ENCODE measurements at places on chromosomes 5 and 9.

DNA sequence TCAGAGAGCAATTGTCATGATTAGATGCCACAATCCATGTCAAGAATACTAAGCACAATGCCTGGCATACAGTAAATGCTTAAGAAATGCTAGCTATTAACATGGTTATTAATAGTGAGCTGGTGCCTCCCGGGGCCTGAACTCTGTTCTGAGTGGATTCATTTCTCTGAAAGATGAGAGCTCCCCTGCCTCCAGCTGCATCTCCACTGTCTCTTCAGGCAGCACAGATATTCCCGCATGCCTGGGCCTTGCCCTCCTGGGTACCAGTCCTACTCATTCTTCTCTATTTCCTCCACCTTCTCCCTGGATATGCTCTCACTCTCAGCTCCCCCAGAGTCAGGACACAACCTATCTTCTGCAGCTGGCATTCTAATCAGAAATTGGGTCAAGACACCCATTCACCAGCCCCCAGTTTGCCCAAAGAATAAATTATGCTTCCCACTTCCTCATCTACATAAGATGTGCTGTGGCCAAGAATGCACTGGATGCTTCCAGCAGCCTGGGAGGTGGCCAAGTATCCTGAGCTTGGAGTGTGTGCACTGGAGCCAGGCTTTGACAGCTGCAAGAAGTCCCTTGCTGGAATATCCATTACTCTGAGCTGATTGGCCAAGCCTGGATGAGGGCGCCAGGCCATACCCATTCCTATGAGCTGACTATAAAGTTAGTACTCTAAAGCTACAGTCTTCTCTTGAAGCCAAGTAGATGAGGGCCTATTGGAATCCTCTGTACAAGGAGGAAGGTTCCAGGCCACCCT lies 669.0 kb downstream of the ACTL7B start:
- peak; percentile 22 for DNase-seq

GRCh38 chr9:129471201-129472019 lies 149.5 kb downstream of the C9orf50 start:
- no peak for DNase-seq

GRCh38 chr9:83425240-83425639 lies 113.0 kb downstream of the FRMD3 start:
- DNase-seq: no peak

DNA sequence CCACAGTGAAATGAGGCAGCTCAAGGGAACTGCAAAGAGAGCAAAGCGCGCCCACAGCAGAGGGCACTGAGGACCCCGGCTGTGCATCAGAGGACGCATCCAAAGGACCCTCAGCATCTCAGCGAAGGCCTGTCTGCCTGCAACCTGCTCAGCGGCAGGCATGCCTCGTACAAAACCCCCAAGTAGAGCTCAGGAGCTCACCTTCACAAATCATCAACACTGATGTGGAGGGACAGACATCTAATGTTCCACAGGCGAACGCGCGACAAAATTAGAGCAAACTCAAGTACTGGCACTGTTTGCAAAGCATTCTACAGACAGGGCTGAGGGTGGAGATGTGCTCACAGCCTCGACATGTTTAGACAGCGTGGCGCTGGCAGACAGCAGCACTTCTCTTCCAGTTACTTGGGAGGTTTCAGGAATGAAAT lies 81.0 kb downstream of the DCP2 start:
- no peak for DNase-seq

DNA sequence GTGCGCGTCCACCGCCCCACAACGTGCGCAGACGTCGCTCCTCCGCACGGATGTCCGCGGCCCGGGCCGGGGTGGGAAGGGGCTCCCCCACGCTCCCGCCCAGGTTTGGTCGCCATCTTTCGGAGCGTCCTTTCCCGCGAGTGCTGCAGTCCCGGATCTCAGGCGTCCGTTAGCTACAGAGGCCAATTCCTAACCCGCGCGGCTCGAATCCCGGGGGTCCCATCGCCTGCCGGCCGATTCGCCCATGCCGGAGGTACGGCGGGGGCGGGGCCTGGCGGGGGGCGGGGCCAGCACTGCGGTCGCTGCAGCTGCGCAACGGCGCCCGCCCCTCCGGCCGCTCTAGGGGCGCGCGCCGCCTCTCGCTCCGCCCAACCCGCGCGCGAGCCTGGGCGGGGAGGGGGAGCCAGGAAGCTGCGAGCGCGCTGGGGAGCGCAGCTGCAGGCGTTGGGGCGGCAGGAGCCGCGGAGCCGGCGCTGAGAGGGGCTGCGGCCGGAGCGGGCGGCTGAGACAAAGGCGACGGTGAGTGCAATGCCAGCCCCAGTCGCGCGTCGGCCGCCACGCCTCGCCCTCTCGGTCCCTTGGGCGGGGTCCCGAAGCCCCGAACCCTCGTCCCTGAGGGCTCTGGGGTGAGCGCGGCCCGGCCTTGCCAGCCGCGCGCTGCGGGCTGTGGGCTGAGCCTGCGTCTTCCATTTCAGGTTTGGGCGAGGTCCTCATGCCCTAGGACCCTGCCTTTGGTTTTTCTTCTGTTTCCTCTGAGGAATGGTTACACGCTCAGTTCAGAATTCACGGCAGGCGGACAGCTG lies at the start of gene CDC42SE2:
CDC42SE2 (plus strand) TSS at position 406 of the 803 bp plus-strand sequence. CDS start 95,441 bp downstream, outside the sequence.
- DNase-seq: peak; percentile 88

DNA sequence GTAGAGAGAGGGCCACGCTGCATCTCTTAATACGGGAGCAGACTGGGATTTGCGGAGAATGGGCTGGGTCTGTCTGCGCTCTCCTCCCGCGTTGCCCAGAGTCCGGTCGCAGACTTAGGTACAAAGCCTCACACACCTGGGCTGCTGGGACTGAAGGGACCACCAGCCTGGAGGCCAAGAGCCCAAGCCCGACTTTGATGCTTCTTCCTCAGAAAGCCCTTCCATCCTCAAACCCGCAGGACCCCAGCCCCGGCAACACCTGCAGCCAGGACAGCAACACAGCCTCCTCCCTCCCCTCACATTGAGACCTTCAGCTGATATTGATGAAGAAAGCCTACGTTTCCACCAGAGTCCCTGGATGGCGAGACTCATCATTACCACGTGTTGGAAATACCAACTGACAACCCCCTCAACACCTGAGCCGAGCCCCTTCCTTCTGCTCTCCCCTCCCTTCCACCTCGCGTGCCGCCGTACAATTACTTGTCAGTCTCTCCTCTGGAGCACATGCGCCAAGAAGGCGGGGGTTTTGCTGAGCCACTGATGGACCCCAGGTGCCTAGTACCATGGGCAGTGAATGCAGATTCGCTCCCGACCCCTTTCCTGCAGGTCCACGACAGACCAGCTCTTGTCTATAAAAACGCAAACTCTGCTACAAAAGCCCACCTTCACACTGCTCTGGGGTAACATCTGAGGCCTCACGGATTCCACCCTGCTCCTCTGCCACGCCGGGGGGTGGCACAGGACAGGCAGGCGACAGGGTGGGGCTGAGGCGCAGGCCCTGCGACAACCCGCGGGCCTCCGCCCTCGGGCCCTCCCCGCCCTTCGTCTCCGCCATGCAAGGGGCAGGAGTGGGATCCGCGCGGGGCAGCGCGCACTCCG lies 841 bp downstream of the ASB6 start:
- no peak for DNase-seq

DNA sequence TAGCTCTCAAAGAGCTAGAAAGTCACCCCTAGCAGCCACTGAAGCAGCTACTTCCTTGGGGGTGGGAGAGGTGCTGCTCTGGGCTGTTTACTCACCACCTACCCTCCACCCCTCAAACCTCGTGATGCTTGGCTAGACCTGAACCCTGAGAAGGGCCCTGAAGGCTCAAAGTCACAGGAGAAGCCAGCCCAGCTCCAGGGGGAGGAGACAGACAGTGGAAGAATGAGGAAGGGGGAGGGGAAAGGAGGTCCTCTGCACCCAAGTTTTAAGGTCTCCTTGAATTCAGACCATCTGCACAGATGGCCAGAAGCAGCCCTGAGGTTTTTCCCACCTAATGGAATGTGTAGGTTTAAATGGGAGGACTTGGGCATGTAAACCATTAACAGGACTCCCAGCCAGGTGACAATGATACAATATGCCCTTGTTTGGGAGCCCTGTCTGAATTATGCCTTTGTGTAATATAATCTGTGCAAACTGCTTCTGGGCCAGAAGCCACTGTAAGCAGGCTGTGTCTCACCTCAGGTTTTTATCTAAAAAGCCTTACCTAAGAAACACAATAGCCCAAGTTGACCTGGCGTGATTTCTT lies 180.5 kb downstream of the PIK3R1 start:
- no peak for DNase-seq

DNA sequence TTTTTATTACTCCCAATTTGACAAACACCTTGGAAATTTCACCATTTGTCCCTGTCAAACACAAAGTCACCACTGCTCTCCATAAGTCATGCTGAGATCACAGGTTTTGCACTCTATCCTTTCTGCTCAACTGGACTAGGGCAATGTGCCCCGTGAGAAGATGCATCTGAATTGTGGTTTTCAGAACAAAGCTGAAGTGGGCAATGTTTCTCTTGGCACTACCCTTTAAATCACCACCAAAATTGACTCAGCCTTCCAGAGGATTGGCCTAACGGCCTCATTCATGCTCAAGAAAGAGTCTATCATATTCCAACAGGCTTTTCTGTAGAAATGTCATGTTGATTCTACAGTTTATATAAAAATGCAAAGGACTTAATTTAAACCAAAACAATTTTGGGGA lies 81.0 kb upstream of the TRIO start:
- DNase-seq: no peak

GRCh38 chr5:33588654-33589372 lies 148.0 kb downstream of the TARS1 start:
- DNase-seq: no peak

Measured in NCI-H226 (cell line).